ENCODE measurements at places on chromosomes 16 and 17. TPM values are rescaled to one million over a fixed set of nuclear protein-coding genes. Genes with fewer than 3 reads are reported as not detected.

Gene EFCAB13
- 0.91 TPM for total RNA-seq

- H3K27me3 ChIP-seq, result no peaks in the 10 kb centered on the region
- H3K4me1 ChIP-seq, result no peaks in the 10 kb centered on the region
- H3K36me3 ChIP-seq, result no peaks in the 10 kb centered on the region
- no peak overlapping the region for H3K4me3 ChIP-seq
Measured at GRCh38 chr16:4966736-4967453, 8.8 kb downstream of the SEC14L5 start.

DNA sequence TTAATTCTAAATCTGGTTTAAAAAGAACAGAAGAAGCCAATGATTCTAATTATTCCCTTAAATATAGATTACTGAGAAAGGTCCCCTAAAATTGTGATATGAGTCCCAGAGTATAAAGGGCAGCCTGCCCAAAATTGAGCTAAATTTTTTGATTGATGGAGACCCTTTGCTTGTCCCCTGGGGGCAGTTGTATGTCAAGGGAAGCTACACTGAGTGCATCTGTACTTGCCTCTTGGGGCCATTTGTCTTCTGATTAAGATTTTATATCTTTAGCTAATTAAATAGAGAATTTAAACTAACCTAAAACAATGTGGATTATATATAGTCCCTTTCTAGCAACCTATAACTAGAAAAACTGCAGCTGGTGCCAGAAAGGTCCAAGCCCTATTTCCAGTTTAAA is 12.6 kb downstream of the BLMH start:
- peaks cover 18% of the 10 kb centered on the region for H3K36me3 ChIP-seq
- no peak overlapping the region for H3K27ac ChIP-seq
- no peaks in the 10 kb centered on the region for H3K4me1 ChIP-seq
- DNase-seq, result no peak
- no peaks in the 10 kb centered on the region for H3K27me3 ChIP-seq

DNA sequence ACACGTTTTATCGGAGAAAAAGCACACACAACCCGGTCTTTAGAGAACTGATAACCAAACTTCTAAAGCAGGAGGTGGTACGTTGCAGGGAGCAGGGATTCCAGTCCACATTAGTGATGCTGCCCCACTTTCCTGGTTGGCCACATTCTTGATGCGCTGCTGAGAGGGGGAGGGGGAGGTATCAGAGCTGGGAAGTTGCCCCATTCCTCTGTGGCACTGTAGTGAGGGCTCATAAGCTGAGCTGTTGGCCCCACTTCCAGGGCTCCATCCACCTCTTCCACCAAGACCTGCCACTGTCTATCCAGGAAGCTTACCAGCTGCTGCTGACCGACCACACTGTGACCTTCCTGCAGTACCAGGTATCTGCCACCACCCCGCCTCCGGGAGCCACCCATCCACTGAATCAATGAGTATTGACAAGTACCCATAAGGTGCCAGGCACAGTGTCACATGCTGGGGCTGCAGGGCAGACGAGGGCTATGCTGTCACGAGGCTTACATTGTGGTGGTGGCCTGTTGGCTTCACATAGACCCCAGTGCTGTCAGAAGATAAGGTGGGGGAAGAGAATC is 1.1 kb downstream of the TSEN54 start:
- H3K36me3 ChIP-seq, result no peaks in the 10 kb centered on the region
- peak overlapping the region; percentile 94 for H3K4me3 ChIP-seq
- H3K27ac ChIP-seq, result peak overlapping the region; percentile 95

DNA sequence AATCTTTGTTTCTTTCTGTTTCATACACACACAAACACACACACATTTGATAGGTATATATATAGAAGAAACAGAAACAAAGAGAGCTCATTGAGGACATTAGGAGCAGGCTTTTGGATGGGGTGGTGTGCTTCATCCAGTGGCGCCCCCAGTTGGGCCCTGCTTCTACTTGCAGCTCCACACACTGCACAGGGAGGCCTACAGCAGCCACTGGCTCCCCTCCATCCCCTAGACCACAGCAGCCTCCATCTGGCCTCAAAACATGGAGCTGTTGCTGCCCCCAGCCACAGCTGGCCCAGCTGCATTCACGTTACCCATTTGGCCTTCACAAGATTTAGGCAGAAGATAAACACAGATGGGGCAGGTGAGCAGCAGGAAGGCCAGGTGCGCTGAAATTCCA is 33.1 kb upstream of the NF1 start:
- no peaks in the 10 kb centered on the region for H3K36me3 ChIP-seq
- no peak overlapping the region for H3K4me3 ChIP-seq
